ENCODE measurements at places on chromosomes 12 and 14.

GRCh38 chr12:109020796-109021380 lies at the start of gene SVOP:
TSS of gene SVOP (minus strand) at chr12:109021068. CDS start at chr12:109020868, 200 bp downstream.
- DNase-seq: peak; percentile 90

DNA sequence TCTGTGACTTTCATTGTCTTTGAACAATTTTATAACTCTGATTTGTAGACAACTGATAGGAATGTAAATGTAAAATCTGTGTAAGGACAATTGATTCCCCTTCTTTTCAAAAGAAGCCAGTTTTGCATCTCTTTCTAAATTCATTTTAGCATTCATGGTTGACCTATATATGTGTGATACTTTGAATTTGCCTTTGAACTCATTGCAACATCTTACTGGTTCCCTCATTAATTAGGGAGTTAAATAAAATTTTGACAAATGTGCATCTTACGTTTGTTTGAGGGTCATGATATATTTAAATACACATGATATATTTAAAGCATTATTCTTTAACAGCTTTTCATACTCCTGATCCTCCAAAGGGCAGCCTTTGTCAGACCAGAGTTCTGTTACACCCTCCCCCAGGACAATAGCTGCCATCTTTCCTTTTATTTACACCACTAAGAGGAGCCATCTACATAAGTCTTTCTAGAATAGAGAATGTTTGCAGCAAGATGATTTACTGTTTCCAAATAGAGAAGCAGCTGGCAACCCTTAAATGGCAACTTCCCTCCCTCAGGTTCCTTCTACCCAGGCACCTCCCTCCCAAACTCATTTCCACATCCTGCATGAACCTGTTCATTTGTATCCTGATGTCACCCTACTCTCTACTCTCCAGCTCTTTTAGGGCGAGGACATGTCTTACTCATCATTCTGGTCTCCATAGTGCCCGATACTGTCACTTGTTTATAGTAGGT lies 40.2 kb upstream of the APPL2 start:
- no peak for DNase-seq

DNA sequence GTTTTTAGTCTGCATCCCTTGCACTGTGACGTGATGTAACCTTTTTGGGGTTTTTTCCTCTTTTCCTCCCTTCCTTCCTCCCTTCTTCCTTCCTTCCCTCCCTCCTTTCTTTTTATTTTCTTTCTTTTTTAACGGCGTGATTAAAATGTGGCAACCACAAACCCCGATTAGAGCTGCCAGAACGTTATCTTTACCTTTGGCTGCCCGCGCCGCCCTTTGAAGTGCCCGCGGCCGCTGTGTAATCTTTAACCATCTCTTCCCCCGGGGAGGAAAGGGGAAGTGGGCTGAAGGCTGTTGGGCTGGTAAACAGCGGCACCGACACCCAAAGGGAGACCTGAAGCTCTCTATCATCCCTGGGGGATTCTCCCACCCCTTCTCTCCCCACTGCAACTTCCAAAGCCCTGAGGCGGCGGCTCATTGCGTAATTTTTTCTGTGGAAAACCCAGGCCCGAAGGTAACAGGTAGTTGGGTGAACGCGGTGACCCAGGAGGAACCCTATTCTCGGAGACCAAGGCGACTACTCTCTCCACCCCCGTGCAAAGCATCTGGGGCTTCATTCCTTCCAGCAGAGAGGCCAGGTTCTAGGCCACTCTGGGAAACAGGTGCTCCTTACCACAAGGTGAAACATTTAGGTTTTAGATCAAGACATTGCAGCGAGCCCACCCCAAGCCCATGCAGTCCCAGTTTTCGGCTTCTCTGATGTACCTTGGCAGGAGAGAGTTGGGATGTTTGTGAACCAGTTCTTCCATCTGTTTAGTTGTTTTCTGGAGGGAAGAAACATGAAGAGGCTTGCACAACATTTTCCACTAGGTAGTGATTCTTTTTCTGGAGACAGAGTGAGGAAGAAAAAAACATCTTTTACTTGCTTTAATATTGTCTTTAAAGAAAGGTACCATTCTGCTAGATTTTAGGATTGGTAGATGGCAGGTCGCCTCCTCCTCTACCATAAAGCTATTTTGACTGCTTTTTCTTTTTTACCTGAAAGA lies 1.5 kb downstream of the LGR5 start:
- DNase-seq: no peak

DNA sequence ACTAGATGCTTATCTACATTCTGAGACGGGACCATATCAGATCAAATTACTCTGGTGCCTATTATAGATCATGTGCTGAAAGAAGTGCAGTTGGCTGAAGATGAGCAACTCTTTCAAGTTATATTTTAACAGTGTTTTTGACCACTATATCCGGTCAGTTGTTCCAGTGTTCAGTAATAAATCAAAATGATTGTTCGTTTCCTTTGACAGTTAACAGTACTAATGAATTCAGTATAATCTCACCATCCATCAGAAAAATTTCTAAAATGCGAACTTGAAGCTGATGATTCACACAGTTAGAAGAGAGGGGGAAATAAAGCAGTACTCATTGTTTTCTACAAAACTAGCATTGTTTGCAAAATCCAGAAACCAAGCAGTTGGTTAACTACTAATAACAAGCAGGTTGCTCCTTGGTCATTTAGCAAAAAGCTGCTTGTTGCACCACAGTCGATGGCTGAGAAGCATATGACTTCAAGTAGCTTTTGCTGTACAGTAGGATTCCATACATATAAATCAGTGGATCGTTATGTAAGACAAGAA lies 2.3 kb downstream of the RPS6KA5 start:
- no peak for DNase-seq

GRCh38 chr12:23750923-23751322 lies 198.5 kb downstream of the SOX5 start:
- no peak for DNase-seq

DNA sequence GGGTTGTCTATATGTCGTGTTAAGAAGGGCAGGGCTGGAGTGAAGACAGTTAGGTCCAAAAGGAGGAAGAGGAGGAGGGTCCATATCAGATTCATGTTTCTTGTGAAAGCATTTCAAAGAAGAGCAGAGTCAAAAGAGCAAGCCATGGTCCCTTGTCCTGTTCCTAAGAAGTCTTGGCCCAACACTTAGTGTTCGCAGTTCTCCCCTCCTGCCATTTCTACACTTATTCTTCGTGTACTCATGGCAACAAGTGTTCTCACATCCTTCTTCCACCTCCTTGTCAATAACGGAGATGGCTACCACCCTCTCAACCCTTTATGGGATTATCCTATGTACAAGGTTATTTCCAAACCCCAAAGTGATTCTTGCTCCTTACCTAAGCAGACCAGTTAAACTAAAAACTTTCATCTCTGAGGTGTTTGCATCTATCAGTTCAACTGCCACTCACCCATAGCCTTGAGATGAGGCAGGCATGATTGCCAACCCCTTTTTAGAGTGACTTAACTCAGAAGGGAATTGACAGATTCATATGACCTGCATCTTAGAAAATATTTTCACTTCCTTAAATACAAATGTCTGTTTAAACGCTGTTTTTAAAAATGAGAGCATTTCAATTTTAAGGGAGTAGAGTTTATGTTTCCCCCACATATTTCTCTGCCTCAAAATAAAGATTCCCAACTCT lies 19.8 kb upstream of the RNASE2 start:
- DNase-seq: no peak

DNA sequence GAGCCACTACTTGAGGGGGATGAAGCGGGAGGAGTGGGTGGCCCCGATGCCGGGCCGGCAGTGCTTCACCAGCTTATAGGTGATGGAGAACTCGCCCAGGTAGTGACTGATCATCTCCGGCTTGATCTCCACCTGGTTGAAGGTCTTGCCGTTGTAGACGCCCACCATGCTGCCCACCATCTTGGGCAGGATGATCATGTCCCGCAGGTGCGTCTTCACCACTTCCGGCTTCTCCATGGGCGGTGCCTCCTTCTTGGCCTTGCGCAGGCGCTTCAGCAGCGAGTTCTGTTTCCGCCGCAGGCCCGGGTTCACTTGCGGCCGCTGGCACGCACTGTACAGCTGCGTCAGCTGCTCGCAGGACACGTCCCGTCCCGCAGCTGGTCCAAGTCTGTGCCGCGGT lies 3.4 kb downstream of the TIGAR start:
- no peak for DNase-seq

DNA sequence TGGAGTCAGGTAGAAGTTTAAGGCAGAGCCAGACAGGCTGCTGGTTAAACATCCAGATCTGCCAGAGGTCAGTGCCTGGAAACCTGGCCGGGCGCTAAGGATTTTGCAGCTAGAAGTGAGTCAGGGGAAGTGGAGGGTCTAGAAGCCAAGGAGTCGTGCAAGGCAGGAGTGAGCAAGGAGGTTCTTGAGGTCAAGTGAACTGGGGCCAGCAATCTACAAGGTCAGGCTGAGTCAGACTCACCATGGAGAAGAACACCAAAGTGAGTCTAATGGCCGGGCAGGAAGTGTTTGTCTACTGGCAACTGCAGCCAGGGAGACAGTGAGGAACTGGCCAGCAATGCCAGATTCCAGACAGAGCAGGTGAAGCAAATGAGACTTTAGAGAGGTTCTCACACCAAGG lies 628.2 kb downstream of the ETNK1 start:
- DNase-seq: no peak

- DNase-seq: no peak
Measured at GRCh38 chr12:95054206-95054605, 19.2 kb downstream of the NR2C1 start.

DNA sequence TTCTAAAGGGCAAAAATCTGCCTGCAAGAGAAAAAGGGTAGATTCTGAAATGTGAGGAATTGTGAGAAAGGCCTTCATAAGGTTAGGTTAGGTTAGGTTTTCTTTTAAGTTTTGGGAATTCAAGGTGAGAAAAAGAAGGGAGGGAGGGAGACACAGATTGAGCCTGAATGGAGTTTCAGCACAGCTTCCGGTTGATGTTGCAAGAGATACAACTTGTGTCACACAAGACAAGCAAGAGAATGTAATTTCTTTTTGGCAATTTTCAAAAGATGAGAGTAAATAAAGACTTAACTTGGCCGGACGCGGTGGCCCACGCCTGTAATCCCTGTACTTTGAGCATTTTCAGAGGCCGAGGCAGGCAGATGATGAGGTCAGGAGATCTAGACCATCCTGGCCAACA lies 63.8 kb downstream of the CPSF2 start:
- no peak for DNase-seq

- no peak for DNase-seq
Measured at GRCh38 chr14:68284834-68285233, 465.3 kb downstream of the RAD51B start.

GRCh38 chr12:56490360-56490759 lies 2.4 kb upstream of the GLS2 start:
- no peak for DNase-seq

DNA sequence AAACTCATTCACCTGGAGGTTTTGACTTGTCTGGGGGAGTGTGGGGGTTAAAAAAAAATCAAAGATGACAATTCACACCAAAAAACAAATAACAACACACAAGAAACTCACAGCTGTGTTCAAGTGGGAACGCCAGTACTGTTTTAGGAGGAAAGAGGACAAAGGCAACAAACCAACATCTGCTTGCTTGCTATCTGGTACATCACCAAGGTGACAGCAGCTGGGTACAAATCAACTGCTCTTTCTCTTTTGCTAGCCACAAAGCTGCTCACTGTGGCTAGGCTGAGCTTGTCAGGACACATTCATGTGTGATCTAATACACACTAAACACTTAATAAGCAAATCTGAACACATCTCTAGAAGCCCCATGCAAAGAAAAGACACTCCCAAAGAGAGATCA lies 128.0 kb upstream of the RAP1B start:
- no peak for DNase-seq

GRCh38 chr12:3933074-3933818 lies 60.0 kb upstream of the PARP11 start:
- DNase-seq: no peak

DNA sequence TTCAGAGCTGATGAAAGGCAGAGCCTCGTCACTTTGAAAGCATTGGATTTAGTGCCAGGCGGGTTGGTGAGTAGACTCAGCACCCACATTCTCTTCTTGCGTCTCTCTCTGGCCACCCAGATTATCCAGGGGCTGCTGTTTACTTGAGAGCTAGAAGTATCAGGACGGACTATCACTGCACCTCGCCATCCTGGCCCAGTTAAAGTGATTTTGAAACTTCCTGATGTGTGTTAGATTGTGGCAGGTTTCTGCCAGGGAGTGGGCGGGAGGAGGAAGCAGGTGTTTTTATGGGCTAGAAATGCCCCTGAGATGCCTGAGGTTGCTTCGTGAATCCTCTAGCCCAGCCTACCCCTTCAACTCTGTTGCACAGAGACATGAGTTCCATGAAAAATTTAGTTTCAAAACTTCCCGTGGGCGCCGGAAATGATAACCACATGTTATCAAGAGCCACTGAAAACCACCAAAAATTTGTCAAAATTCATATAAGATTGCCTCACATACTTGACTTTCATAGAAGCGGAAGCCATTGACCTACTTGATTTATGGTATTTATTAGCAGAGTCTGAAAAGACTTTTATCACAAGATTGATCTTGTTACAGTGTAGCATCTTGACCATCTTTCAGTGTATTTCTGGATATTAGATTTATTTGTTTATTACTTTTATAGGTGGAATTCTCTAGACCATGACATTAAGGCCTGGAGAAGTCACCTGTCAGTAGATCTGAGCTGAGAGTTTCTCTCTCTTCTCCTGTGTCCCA lies 466.0 kb downstream of the RAD51B start:
- no peak for DNase-seq

GRCh38 chr12:12676605-12677004 lies 19.4 kb downstream of the GPR19 start:
- DNase-seq: no peak

- no peak for DNase-seq
Measured at GRCh38 chr12:115402443-115403180, 718.6 kb upstream of the TBX3 start.

DNA sequence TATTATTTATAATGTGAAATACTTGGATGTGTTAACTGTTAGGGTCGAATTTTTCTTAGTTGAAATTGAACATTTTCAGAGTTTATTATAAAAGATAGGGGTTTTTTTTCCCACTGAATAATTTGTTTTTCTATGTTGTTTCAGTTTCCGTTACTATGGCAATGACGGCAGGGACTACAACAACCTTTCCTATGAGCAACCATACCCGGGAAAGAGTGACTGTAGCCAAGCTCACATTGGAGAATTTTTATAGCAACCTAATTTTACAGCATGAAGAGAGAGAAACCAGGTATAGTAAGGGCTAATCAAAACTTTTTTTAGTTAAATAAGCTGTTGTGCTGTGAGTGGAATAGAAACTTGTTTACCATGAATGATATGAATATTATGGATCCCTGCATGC lies 35.1 kb upstream of the BMAL2 start:
- DNase-seq: no peak

- DNase-seq: no peak
Measured at GRCh38 chr14:94395888-94396574, 7.6 kb upstream of the SERPINA1 start.

- no peak for DNase-seq
Measured at GRCh38 chr12:80176706-80177105, 77.4 kb downstream of the OTOGL start.

All from muscle of back (tissue), 13 donors.